ENCODE measurements at places on chromosomes 7 and 10.

DNA sequence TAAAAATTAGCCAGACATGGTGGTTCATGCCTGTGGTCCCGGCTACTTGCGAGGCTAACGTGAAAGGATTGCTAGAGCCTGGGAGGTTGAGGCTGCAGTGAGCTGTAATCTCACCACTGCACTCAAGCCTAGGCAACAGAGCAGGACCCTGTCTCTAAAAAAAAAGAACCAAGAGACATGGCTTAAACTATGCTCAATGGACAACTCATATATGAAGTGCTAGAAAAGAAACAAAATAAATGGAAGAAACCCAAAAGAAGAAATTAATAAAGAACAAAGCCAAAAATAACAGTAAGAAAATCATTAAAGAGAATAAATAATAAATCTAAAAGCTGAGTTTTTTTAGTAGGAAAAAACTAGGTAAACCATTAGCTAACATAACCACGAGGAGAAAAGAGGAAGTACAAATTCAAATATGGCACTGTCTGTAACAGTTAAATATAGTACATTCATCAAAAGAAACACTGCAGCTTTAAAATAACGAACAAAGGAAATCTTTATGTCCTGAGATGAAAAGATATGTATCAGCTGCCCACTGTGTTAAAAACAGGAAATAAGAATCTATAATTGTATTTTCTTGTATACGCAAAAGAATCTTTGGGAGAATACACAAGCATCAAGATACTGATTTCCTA lies 48.7 kb downstream of the UPF2 start:
- DNase-seq: no peak

DNA sequence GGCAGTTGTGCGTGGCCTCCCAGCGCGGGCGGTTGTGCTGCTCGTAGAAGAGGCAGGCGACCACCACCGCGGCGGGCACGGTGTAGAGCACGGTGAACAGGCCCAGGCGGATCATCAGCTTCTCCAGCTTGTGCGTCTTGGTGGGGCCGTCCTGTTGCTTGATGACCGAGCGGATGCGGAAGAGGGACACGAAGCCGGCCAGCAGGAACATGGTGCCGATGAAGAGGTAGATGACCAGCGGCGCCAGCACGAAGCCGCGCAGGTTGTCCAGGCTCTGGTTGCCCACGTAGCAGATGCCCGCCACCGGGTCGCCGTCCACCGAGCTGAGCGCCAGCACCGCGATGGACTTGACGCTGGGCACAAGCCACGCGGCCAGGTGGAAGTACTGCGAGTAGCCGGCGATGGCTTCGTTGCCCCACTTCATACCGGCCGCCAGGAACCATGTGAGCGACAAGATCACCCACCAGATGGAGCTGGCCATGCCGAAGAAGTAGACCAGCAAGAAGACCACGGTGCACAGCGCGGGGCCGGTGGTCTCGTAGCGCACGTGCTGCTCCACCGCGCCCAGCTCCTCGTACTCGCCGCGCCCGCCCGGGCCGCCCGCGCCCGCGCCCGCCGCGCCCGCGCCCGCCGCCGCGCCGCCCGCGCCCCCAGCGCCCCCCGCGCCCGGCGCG lies 2.2 kb downstream of the FZD8 start:
- DNase-seq: no peak

DNA sequence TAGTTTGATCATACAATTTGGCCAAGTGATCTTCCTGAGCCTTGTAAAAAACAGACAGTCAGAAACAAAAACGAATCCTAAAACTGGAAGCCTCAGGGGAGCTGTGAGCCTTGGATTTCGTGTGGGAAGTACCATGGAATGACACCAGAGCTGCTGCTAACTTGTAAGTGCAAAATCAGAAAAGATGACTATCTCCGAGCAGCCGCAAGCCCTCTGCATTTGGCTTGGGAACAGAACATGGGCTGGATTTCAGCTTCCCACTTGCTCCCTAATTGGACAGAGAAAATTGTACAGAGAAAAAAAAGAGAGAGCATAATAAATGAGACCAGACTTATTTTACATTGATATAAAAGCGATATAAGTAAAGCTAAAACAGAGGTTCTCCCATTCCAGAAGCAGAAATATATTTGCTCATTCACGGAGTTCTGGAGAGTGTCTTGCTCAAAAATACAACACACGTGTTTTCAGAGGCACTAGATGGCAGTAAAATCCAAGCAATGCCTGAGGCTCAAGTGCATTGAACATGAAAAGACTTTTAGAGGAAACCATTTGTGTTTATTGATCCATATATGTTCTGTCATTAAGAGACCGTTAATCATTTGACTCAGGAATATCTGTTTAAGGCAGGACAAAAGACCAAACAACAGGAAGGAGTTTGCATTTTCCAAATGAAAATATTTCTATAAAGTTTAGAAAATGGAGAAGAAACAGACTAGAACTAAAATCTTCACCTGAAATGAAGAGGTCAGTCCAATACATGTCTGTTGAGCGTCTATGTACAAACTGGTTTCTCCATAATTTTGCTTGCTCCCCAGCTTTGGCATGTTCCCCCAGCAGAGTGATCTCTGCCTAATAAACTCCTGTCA lies 78.3 kb upstream of the SLC26A5 start:
- DNase-seq: no peak

DNA sequence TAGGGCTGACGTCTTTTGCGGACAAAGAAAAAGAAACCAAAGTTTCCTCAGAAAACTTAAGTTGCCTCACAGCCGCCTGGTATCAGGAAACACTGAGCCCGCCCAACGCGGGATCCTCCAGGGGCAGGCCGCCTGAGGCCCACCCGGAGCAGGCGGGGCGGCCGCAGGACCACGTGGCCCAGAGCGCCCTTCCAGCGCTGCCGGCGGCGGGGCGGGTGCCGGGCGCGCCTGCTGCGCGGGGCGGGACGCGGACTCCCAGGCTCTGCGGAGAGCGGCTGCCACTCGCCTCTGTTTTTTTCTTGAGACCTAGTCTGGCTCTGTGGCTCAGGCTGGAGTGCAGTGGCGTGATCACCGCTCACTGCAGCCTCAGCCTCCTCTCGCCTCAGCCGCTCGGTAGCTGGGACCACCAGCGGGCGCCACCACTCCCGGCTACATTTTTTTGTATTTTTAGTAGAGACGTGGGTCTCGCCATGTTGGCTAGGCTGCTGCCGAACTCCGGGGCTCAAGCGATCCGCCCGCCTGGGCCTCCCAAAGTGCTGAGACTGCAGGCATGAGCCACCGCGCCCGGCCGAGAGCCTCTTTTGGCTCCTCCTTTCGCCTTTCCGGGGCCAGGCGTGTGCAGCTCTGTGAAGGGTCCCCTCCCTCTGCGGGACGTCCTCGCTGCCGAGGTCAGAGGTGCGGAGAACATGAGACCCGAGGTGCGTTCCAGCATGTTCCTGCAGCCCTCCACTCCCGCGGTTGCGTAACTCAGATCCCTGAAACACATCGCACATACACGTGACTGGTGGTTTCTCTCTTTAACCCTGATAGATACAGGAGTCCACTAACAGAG lies 11.6 kb upstream of the HNRNPF start:
- DNase-seq: peak; percentile 82

- no peak for DNase-seq
Measured at GRCh38 chr7:31892099-31892829, 177.9 kb downstream of the PDE1C start.

GRCh38 chr7:31814187-31814586 lies 127.2 kb downstream of the PPP1R17 start:
- no peak for DNase-seq

- no peak for DNase-seq
Measured at GRCh38 chr7:75599244-75599781, 107.2 kb downstream of the SPDYE5 start.

DNA sequence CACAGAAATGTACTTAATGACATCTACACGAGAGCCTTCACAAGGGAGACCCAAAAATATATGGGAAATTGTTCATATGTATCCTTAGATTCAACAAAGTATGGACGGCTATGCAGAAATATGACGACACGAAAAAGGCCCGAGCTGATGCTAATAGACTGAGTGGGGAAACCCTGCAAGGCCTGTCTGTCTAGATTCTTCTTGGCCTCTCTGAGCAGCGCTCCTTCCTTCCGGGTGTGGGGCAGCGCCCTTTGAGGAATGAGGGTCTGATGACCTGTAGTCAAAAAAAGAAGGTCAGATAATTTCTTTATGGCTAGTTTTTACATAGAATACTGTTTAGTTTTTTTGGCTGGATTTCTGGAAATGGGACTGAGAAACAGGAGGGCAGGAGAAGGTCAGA lies 192.8 kb upstream of the AKR1E2 start:
- DNase-seq: no peak

DNA sequence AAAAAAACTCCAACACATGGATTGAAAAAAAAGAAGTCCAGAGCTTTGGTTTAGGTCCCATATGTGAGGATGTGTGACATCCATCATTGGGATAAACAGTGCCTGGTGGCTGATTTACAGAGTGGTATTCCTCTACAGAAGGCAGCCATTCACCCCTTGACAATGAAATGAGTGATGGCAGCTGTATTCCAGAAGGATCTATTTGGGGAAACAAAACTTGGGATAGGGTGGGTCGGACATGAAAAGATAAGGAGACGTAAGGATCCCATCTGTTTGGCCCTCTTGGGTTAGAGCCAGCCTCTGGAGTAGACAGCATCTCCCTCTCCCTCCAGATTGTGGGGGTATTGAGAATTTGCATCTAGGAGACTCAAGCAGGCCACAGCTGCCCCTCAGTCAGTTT lies 15.2 kb upstream of the CREB5 start:
- DNase-seq: no peak

- no peak for DNase-seq
Measured at GRCh38 chr7:43535810-43536585, 46.9 kb upstream of the STK17A start.

- no peak for DNase-seq
Measured at GRCh38 chr7:22001345-22002004, 55.8 kb upstream of the CDCA7L start.

DNA sequence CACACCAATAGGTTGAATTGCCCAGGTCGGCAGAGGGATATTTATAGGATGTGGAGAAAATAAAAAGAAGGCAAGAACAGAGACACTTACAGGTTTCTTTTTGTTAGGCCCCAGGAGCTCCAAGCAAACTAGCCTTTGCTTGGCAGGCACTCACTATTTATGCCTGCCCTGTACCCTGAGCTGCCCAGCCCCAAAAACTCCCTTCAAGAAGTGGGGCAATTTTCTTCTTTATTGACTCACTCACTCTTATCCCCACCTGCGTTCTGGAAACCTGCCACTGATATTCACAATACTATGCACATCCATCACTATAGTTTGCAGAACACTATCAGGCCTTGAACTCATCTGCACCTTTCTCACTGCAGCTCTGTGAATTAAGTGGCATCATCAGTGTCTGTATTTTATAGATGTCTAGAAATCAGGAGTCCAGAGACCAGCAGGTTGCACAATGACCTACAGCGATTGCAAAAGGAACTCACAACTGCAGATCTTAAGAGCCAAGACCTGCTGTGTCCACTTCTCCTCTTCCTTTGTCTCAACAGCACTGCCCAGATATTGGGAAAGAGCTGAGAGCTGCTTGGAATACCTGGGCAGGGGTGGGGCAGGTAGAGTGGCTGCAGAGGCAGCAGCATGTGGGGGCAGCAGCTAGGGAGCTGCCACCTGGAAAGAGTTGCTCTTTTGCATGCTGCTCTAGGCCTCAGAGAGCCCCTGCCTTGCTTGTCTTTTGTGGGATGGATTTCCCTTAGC lies at the start of gene SFTPD:
Gene SFTPD, minus strand, starts transcription at position 130 of the 747 bp plus-strand sequence. CDS start 2,446 bp downstream, outside the sequence.
- DNase-seq: no peak

- no peak for DNase-seq
Measured at GRCh38 chr7:30072735-30073134, 44.5 kb downstream of the PLEKHA8 start.

GRCh38 chr7:1228545-1229201 lies 4.0 kb upstream of the UNCX start:
- DNase-seq: no peak

DNA sequence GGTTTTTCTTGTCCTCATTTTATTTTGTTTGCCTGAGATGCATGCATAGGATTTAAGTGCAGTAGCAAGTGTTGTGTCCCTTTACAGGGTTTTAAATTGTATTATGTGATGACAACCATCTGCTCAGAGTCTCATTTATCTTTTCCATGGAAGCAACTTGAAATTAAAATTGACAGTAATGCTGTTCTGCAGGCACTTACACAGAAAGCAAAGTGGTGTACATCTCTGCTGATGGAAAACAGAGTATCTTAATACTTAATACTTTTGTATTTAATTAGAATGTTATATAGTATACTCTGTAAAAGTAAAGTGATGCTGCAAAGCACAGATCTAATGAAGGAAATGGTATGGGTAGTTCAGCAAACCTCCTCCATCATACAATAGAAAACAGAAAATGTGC lies 482.9 kb downstream of the POM121L12 start:
- DNase-seq: no peak

GRCh38 chr7:36153571-36154097 lies 580 bp downstream of the EEPD1 start:
- DNase-seq: peak; percentile 31

DNA sequence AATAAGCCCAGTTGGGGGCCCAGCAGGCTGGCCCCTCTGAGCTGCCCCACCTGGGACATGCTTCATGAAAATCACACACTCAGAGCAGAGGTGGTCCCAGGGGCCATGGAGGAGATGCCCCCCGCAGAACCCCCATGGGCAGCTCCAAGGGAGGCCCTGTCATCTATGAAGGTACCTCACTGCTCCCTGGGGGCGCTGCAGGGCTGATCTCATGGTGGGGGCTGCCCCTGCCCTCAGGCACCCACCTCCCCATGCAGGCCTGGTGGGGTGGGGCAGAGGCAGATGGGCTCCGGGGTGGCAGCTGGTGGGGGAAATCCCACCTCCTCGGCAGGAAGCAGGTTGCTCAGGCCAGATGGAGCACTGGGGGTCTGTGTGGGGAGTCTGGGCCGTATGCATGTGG lies 60.5 kb downstream of the YKT6 start:
- no peak for DNase-seq

DNA sequence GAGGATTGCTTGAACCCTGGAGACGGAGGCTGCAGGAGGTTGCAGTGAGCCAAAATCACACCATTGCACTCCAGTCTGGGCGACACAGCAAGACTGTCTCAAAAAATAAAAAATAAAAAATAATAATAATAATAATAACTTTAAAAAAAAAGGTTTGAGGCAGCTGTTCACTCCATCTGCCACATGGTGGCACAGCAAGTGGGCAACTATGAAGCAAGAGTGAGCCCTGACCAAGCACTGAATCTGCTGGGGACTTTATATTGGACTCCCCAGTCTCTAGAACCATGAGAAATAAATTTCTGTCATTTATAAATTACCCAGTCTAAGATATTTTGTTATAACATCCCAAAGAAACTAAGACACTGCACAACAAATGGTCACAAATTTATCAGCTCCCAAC lies 14.6 kb upstream of the BRI3 start:
- no peak for DNase-seq

- peak; percentile 6 for DNase-seq
Measured at GRCh38 chr7:100803398-100804161, 23.7 kb downstream of the EPHB4 start.

GRCh38 chr10:126521399-126521798 lies 133.1 kb upstream of the ADAM12 start:
- no peak for DNase-seq

- DNase-seq: no peak
Measured at GRCh38 chr10:114498413-114499111, 94.3 kb upstream of the AFAP1L2 start.
